Type B pancreatic cell (in vitro differentiated cells): ENCODE measurements at places on chromosomes 4 and X. TPM values are rescaled to one million over a fixed set of nuclear protein-coding genes. Genes with fewer than 3 reads are reported as not detected.
A peak's percentile ranks its signal among the peaks of the same experiment; 100 is the strongest.

CXCL5 gene
- 4.1 and 6.7 TPM in 2 replicates for total RNA-seq

ZNF157 gene
- 0.14 and 0.58 TPM in 2 replicates for total RNA-seq

TMEM31 gene
- total RNA-seq = 0.87 TPM in 1 of 2 replicates, not detected in the other

GPR82 gene
- total RNA-seq = not detected in 2 replicates

DNA sequence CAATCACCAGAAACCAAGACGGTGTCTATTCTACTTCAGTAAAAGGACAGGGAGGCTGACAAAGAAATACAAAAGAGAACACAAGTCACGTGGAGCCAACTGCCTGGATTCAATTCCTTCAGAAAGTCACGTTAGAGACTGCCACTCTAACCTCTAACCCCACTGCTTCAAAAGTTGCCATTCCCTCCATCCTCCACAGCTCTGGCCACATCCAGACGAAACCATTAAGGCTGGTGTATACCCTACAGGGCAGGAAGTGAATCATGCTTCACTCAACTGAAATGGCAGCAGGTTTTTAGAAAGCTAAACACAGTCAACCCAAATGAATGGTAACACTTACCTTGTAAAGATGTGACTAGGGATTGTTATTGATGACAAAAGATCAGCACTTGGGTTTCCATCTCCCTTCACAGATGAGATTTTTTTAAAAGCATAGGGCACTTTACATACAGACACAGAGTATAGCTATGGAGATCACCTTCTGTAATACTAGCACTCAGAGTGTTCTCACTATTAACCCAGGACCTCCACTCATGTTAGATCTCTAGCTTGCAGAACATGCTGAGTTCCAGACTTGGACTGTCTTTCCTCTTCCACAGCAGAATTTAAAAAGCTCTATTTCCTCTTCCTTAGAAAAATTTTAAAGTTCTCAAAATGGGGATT is 37.4 kb downstream of the MAML3 start:
- H3K27ac ChIP-seq = no peak overlapping the region
- no peak overlapping the region for H3K4me3 ChIP-seq
- peaks cover 9% of the 10 kb centered on the region for H3K4me1 ChIP-seq
- no peaks in the 10 kb centered on the region for H3K27me3 ChIP-seq
- DNase-seq = no peak

- no peaks in the 10 kb centered on the region for H3K27me3 ChIP-seq
- H3K4me1 ChIP-seq = peaks cover 58% of the 10 kb centered on the region
- H3K4me3 ChIP-seq = peak overlapping the region; percentile 39
- H3K27ac ChIP-seq = peak overlapping the region; percentile 92
Measured at GRCh38 chr4:38160487-38161207, 200.4 kb downstream of the PTTG2 start.

- no peak for DNase-seq
- no peaks in the 10 kb centered on the region for H3K4me1 ChIP-seq
- H3K4me3 ChIP-seq = no peak overlapping the region
- no peaks in the 10 kb centered on the region for H3K27me3 ChIP-seq
- H3K36me3 ChIP-seq = no peaks in the 10 kb centered on the region
- H3K27ac ChIP-seq = no peak overlapping the region
Measured at GRCh38 chrX:38697461-38697860, 103.8 kb upstream of the MID1IP1 start.

GRCh38 chrX:28590396-28590795 is 3.1 kb downstream of the IL1RAPL1 start:
- H3K4me3 ChIP-seq = no peak overlapping the region
- H3K27ac ChIP-seq = no peak overlapping the region
- no peaks in the 10 kb centered on the region for H3K36me3 ChIP-seq
- peaks cover 16% of the 10 kb centered on the region for H3K4me1 ChIP-seq
- peaks cover 19% of the 10 kb centered on the region for H3K27me3 ChIP-seq

DNA sequence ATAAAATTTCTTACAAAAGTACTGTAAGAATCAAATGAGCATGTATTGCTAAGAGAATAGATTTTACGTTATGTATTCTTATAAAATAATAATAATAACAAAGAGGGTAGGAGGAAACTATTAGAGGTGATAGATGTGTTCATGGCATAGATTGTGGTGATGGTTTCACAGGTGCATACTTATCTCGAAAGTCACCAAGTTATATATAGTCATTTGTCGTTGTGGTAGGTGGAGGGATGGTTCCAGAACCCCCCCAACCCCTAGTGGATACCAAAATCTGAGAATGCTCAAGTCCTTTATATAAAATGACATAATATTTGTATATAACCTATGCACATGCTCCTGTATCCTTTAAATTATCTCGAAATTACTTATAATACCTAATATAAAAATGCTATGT is 36.7 kb upstream of the H2AZ1 start:
- H3K27ac ChIP-seq = no peak overlapping the region
- peaks cover 1% of the 10 kb centered on the region for H3K4me1 ChIP-seq
- DNase-seq = no peak
- H3K36me3 ChIP-seq = no peaks in the 10 kb centered on the region
- no peak overlapping the region for H3K4me3 ChIP-seq

DNA sequence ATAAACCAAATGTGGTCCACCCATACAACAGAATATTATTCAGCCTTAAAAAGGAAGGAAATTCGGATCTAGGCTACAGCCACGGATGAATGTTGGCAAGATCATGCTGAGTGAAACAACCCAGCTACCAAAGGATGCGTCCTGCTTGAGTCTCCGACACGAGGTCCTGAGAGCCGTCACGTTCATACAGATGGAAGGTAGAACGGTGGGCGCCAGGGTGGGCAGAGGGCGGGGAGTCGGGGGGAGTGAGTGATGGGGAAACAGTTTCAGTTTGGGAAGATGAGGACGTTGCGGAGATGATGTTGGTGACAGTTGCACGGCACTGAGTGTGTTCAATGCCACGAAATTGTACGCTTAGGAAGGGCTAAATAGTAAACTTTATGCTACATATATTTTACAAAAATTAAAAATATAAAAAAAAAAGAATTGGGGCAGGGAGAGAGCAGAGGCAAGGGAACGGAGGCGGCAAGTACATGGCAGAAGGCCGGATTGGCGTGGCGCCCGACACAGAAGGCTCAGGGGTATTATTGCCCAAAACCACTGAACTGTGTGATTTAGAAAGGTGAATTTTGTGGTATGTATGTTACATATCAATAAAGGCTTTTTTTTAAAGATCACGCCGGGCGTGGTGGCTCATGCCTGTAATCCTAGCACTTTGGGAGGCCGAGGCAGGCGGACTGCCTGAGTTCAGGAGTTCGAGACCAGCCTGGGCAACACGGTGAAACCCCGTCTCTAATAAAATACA is 14.8 kb upstream of the MXD4 start:
- H3K4me1 ChIP-seq = peaks cover 3% of the 10 kb centered on the region
- H3K27me3 ChIP-seq = peaks cover 3% of the 10 kb centered on the region
- no peak overlapping the region for H3K4me3 ChIP-seq
- DNase-seq = no peak
- H3K27ac ChIP-seq = no peak overlapping the region
- H3K36me3 ChIP-seq = no peaks in the 10 kb centered on the region

DNA sequence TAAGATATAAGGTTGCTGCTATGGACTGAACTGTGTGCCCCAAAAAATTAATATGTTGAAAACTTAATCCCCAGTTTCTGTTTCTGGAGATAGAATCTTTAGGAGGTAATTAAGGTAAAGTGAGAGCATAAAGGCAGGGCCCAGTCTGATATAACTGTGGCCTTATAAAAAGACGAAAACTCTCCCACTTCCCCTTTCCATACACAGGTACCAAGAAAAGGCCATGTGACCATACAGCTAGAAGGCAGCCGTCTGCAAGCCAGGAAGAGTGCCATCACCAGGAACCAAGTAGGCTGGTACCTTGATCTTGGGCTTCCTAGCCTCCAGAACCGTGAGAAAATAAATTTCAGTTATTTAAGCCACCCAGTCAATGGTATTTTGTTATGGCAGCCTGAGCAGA is 550.3 kb downstream of the SMARCA1 start:
- no peaks in the 10 kb centered on the region for H3K36me3 ChIP-seq
- no peak for DNase-seq
- no peaks in the 10 kb centered on the region for H3K27me3 ChIP-seq
- H3K4me1 ChIP-seq = no peaks in the 10 kb centered on the region

GRCh38 chr4:6984612-6985425 is 58.4 kb upstream of the TADA2B start:
- no peak for DNase-seq
- no peaks in the 10 kb centered on the region for H3K27me3 ChIP-seq
- H3K27ac ChIP-seq = peak overlapping the region; percentile 81
- H3K36me3 ChIP-seq = peaks cover 5% of the 10 kb centered on the region
- H3K4me3 ChIP-seq = peak overlapping the region; percentile 96

DNA sequence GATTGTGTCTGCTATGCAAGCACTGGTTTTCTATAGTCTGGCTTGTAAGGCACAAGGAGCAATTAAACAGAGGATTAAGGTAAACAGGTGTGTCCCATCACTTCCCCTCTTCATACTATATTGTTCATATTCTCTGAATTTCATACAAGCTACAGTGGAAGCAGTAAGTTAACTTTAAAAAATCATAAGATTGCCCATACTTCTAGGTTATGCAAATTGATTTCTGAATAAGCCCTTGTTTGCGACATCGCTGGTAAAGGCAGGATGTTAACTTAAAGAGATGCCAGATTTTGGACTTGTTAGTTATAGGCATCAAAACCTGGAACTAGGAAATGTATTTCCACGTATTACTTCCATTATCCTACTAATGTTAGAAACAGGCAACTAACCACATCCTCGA is 1.0 kb upstream of the TMEM131L start:
- no peaks in the 10 kb centered on the region for H3K36me3 ChIP-seq
- H3K4me3 ChIP-seq = peak overlapping the region; percentile 94
- peaks cover 30% of the 10 kb centered on the region for H3K4me1 ChIP-seq
- H3K27me3 ChIP-seq = peaks cover 28% of the 10 kb centered on the region
- peak overlapping the region; percentile 89 for H3K27ac ChIP-seq

DNA sequence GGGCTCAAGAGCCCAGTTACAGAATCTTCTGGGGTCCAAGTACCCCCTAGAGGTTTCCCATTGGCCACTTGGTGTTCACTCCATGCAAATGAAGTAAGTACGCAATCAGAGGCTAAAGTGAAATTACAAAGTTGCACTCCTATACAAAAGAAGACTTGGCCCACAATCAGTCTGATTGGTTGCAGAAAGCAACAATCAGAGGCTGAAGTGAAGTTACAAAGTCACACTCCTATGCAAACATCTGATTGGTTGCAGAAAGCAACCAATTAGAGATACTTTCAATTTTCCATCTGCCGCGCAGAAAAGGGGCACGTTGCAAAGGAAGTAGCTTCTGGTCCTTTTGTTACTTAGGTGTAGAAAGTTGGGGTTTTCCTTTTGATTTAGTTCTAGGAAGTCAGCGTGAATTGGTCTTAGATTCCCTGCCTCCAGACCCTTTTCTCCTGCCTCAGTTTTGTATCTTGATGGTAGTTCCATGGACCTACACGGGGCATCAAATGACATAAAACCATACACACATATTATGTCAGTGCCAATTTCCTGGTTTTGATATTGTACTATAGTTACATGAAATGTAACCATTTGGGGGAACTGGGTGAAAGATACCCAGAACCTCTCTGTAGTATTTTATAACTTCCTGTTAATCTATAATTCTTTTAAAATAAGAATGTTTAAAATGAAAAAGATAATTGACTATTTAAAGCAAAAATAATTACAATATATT is 12.4 kb upstream of the PIN4 start:
- no peaks in the 10 kb centered on the region for H3K4me1 ChIP-seq
- DNase-seq = no peak
- no peaks in the 10 kb centered on the region for H3K36me3 ChIP-seq
- no peaks in the 10 kb centered on the region for H3K27me3 ChIP-seq
- H3K4me3 ChIP-seq = no peak overlapping the region

DNA sequence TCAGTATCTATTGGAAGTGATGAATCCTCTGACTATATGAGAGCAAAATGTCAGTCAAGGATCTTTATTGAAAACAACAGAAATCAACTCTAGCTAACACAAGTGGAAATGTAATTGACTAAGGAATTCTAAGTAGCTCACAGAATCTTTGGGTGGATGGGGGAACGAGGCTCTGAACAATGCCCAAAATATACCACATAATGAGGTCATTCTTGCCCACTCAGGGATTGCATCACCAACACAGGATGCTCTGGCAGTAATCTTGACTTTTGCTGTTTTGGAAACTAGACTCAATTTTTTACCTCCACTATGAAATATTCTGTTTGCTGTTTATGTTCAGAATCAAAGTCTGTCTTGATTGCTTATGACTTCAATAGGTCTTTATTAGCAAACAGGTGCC is 127.4 kb upstream of the UNC5C start:
- no peaks in the 10 kb centered on the region for H3K27me3 ChIP-seq
- H3K4me3 ChIP-seq = no peak overlapping the region
- H3K36me3 ChIP-seq = no peaks in the 10 kb centered on the region
- H3K4me1 ChIP-seq = peaks cover 30% of the 10 kb centered on the region
- H3K27ac ChIP-seq = no peak overlapping the region

DNA sequence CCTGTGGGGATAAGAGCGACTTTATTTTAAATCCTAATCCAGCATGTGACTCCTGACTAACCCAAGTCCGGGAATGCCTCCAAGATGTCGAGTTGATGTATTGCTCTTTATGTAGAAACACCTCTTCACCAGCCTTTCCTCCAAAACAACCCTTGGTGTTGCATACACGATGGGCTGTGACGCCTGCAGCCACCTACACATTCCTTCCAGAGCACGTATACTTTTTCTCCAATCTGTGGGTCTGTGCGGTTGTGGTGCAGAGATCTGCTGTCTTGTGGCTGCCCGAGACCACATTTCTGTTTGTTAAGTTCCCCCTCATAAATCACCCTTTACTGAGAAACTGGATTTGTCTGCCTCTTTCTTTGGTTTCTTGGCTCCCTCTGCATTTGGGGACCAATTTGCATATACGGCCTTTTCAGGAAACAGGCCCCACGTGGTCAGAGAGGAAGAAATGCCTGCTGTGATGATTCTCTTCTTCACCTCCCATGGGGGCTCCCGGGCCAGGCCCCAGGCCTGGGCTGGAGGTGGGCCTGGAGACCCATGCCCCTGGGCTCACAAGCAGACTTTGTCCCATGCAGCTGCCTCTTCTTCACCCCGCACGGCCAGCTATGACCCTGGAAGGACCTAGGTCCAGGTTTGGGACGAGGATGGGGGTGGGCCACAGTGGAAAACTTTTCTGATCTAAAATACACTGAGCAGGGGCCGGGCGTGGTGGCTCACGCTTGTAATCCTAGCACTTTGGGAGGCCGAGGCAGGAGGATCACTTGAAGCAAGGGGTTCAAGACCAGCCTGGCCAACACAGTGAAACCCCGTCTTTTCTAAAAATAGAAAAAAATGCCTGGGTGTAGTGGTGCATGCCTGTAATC is 21.4 kb upstream of the AFAP1 start:
- H3K4me1 ChIP-seq = peaks cover 33% of the 10 kb centered on the region
- DNase-seq = no peak
- no peaks in the 10 kb centered on the region for H3K27me3 ChIP-seq
- no peaks in the 10 kb centered on the region for H3K36me3 ChIP-seq
- peak overlapping the region; percentile 91 for H3K27ac ChIP-seq

GRCh38 chr4:97998203-97998602 is 145.1 kb downstream of the STPG2 start:
- H3K27me3 ChIP-seq = no peaks in the 10 kb centered on the region
- H3K36me3 ChIP-seq = no peaks in the 10 kb centered on the region
